ENCODE measurements at places on chromosomes 12 and 14. TPM values are rescaled to one million over a fixed set of nuclear protein-coding genes. Genes with fewer than 3 reads are reported as not detected.

The CLEC9A gene
- total RNA-seq = not detected

The GUCY2C gene
- total RNA-seq = not detected

The PSME1 gene
- 201 TPM for total RNA-seq

The PRB2 gene
- not detected for total RNA-seq

The LRTM2 gene
- not detected for total RNA-seq

The C12orf60 gene
- total RNA-seq = 1.9 TPM

The HRK gene
- not detected for total RNA-seq

The MFAP5 gene
- 158 TPM for total RNA-seq

The P2RX7 gene
- 0.10 TPM for total RNA-seq

The TSHR gene
- total RNA-seq = not detected

The ANO2 gene
- not detected for total RNA-seq

The CLEC4E gene
- total RNA-seq = not detected

The SIX4 gene
- 12.0 TPM for total RNA-seq

The PRH2 gene
- total RNA-seq = not detected

The DEPDC4 gene
- total RNA-seq = 2.5 TPM

The TMEM30B gene
- total RNA-seq = 17.9 TPM

The RASSF9 gene
- 2.7 TPM for total RNA-seq

The SMCO3 gene
- not detected for total RNA-seq

The FSCB gene
- total RNA-seq = not detected

The EIF2S3B gene
- 9.3 TPM for total RNA-seq

The TUBA1A gene
- total RNA-seq = 273 TPM

The CIROP gene
- not detected for total RNA-seq

Data from foreskin keratinocyte (primary cell).